ENCODE measurements at places on chromosomes 4 and X. TPM values are rescaled to one million over a fixed set of nuclear protein-coding genes. Genes with fewer than 3 reads are reported as not detected.

AGTR2 gene
- not detected for total RNA-seq

- peak; percentile 62 for DNase-seq
- peaks cover 11% of the 10 kb centered on the region for H3K4me1 ChIP-seq
- peak overlapping the region; percentile 35 for H3K4me3 ChIP-seq
Measured at GRCh38 chrX:68895341-68895755, 66.5 kb downstream of the EFNB1 start.

DNA sequence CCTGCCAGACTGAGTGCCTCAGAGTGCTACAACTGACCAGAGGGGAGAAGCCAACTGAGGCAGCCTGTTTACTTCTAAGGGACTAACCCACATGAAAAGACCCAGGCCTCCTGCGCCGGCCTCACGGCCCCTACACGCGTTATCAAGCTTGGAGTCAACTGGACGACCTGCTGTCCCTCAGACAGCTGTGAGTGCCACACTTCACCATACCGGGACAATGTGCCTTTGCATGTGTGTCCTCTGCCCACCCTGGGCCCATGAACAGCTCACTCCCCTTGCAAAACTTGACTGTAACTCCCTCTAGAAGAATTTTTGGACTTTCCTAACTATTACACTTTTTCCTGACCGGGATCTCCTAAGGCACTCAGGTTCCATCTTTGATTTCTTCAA is 1.8 kb downstream of the NOP14 start:
- H3K27me3 ChIP-seq, result no peaks in the 10 kb centered on the region
- peaks cover 3% of the 10 kb centered on the region for H3K4me1 ChIP-seq
- no peak overlapping the region for H3K27ac ChIP-seq
- H3K36me3 ChIP-seq, result peaks cover 5% of the 10 kb centered on the region
- no peak overlapping the region for H3K4me3 ChIP-seq

DNA sequence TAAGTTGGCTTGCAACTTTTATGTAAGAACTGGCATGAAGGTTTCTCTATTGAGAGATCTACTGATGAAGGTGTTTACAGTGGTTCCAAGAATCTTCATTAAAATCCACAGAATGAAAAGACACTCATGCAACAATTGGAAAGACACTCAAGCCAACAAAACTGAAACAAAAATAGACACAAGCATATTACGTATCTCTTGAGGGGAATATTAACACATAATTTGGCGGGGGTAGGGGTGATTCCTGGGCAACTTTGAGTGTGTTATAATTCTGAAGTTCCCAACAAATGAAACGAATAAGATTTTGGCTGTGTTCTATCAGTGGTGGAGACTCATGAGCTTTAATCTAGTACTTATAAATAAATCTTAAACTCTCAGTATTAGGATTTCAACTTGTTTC is 75.1 kb downstream of the SPATA18 start:
- no peaks in the 10 kb centered on the region for H3K27me3 ChIP-seq
- H3K4me1 ChIP-seq, result no peaks in the 10 kb centered on the region
- DNase-seq, result no peak
- no peak overlapping the region for H3K4me3 ChIP-seq
- no peak overlapping the region for H3K27ac ChIP-seq

DNA sequence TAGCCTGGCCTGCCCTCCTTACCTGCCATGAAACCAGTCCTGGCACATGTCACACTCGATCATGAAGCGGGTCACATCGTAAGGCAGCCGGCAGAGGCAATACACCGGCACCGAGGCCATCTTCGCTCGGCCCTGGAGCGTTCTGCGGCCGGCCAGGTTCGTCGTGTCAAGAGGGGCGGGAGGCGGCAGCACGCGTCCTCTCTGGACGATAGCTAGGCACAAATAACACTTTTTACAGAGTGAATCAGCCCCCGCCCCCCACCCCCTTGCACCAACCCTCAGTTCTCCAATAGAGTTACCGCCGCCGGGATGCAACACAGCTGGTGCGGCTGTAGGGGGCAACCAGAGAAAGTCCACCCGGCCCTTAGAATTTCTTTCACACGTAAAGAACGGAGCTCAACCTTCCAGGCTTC is 1.7 kb downstream of the PHF8 start:
- peak overlapping the region; percentile 95 for H3K27ac ChIP-seq
- H3K4me1 ChIP-seq, result peaks cover 5% of the 10 kb centered on the region
- H3K27me3 ChIP-seq, result no peaks in the 10 kb centered on the region
- no peaks in the 10 kb centered on the region for H3K36me3 ChIP-seq
- DNase-seq, result peak; percentile 33

GRCh38 chrX:85882601-85883000 is 164.8 kb downstream of the CHM start:
- H3K27me3 ChIP-seq, result no peaks in the 10 kb centered on the region
- no peaks in the 10 kb centered on the region for H3K4me1 ChIP-seq
- H3K36me3 ChIP-seq, result no peaks in the 10 kb centered on the region
- H3K27ac ChIP-seq, result no peak overlapping the region

- no peak for DNase-seq
- H3K27ac ChIP-seq, result no peak overlapping the region
- H3K4me3 ChIP-seq, result no peak overlapping the region
- H3K4me1 ChIP-seq, result peaks cover 15% of the 10 kb centered on the region
- no peaks in the 10 kb centered on the region for H3K27me3 ChIP-seq
Measured at GRCh38 chrX:41022566-41022965, 62.7 kb upstream of the USP9X start.

FAT4 gene
- total RNA-seq, result 15.9 TPM

GRCh38 chr4:151850791-151851213 is 90.0 kb upstream of the GATB start:
- DNase-seq, result no peak
- no peaks in the 10 kb centered on the region for H3K36me3 ChIP-seq
- no peak overlapping the region for H3K27ac ChIP-seq
- H3K4me1 ChIP-seq, result no peaks in the 10 kb centered on the region
- no peak overlapping the region for H3K4me3 ChIP-seq

GRCh38 chr4:78629991-78630541 is 78.5 kb downstream of the ANXA3 start:
- no peak overlapping the region for H3K4me3 ChIP-seq
- H3K4me1 ChIP-seq, result peaks cover 17% of the 10 kb centered on the region
- H3K27ac ChIP-seq, result peak overlapping the region; percentile 54
- peak; percentile 54 for DNase-seq
- H3K27me3 ChIP-seq, result no peaks in the 10 kb centered on the region
- H3K36me3 ChIP-seq, result no peaks in the 10 kb centered on the region

NKX1-1 gene
- not detected for total RNA-seq

DNA sequence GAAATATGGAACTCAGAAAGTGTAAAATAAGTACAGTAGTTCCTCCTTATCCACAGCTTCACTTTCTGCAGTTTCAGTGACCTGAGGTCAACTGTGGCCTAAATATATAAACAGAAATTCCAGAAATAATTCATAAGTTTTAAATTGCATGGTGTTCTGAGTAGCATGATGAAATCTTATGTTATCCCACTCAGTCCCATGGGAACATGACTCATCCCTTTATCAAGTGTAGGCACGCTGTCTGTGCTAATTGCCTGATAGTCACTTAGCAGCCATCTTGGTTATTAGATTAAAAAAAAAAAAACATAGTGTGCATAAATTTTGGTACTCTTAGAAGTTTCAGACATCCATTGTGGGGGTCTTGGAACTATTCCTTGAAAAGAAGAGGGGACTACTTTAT is 983.4 kb upstream of the ADGRL3 start:
- no peak overlapping the region for H3K27ac ChIP-seq
- no peaks in the 10 kb centered on the region for H3K27me3 ChIP-seq
- no peaks in the 10 kb centered on the region for H3K4me1 ChIP-seq
- no peaks in the 10 kb centered on the region for H3K36me3 ChIP-seq
- no peak for DNase-seq

GRCh38 chrX:137423241-137423640 is 142.7 kb upstream of the ZIC3 start:
- H3K4me3 ChIP-seq, result no peak overlapping the region
- H3K27me3 ChIP-seq, result peaks cover 46% of the 10 kb centered on the region
- H3K27ac ChIP-seq, result no peak overlapping the region
- DNase-seq, result no peak

DNA sequence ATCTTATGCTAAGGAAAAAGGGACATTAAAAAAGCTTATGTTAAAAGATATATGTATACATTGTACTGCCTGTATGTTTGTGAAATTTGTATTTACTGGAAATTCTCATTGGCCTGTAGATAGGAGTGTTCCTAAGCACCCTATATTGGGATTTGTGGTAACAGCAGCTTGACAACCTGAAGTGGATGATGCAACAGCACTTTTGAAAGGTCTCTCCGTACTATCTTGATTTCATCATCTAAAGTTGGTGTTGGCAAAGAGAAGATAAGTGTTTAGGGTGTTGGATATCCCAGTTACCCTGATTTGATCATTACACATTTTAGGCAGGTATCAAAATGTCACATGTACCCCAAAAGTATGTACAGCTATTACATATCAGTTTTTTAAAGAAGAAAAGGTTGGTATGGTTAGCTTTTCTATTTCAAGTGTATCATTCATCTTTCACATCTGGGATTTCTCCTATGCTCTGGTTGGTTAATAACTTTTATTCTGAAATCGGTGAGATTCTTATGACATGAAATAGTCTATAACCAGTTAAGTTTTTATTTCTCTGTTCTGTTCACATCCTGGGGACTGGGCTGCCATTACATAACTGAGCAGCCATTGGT is 10.3 kb downstream of the HADH start:
- no peak overlapping the region for H3K4me3 ChIP-seq
- no peaks in the 10 kb centered on the region for H3K36me3 ChIP-seq
- H3K27me3 ChIP-seq, result no peaks in the 10 kb centered on the region
- no peak overlapping the region for H3K27ac ChIP-seq
- no peak for DNase-seq

DNA sequence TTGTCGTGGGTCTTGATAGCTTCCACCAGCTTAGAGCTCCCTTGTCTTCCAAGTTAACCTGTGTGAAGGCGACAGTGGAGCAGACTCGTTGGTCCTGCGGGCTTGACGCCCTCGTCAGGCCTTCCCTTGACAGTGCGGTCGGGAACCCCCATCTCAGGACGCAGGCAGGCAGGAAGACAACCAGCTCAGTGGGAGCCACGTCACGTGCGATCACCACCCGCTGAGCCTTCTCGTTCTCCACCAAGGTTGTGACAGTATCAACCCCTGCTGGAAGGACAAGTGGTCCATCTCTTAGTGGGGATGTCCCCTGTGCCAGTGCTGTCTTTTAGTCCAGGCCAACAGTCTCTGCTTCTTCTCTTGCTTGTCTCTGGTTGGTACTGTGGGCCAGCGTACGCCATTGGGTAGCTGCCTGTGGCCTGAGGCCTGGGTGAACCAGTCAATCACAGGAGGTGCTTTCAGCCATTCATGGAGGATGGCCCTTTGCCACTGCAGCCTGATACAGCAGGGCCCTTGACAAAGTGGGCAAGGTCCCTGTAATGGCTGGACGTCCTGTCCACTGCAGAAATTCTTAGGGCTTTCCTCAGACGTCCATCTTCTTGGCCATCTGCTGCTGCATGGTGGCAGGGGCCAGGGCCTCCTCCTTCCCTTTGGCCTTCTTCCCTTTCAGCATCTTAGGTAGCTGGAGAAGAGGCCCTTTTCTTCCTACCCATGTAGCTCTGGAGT is 31.4 kb downstream of the RGS12 start:
- H3K4me1 ChIP-seq, result no peaks in the 10 kb centered on the region
- no peaks in the 10 kb centered on the region for H3K27me3 ChIP-seq
- no peak overlapping the region for H3K27ac ChIP-seq
- H3K36me3 ChIP-seq, result no peaks in the 10 kb centered on the region
- no peak for DNase-seq

DNA sequence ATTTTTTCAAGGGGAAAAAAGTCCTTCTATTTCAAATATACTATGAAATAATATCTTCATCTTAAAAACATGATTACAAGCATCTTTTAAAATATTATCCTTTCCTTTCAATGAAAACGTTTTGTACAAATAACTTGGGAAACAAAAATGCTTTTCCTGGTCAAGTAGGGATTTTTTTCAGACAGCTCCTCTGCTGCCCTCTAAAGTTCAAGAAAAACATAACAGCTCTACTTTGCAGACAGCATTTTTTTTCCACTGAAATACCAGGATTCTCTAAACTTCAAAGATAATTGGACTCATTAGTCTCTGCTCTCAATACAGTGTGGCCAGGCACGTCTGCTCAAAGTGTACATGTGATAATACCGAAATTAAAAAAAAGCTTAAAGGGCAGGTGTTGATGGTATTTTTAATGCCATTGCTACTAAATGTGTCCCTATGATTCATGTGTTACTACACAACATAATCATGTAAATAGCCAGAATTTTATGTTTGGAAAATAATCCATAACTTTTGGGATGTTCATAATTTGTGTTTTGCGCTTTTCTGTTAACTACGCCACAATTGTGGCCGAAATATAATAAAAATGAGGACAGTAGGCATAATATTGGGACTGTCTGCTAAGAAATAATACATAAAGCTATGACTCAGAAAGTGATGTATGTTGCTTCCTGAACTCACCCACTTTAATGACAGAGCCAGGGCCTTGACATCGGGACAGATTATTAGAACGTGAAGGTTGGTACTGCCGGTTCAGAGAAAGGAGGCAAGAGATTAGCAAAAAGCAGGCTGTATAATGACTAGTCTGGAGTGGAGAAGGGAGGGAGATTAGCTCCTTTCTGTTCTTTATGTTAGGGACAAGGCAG is 478.9 kb downstream of the KCNIP4 start:
- no peak overlapping the region for H3K4me3 ChIP-seq
- H3K4me1 ChIP-seq, result no peaks in the 10 kb centered on the region
- H3K36me3 ChIP-seq, result no peaks in the 10 kb centered on the region
- no peaks in the 10 kb centered on the region for H3K27me3 ChIP-seq
- H3K27ac ChIP-seq, result no peak overlapping the region

GRCh38 chr4:113641025-113641431 is 120.5 kb downstream of the CAMK2D start:
- no peaks in the 10 kb centered on the region for H3K36me3 ChIP-seq
- no peak overlapping the region for H3K4me3 ChIP-seq
- peaks cover 50% of the 10 kb centered on the region for H3K4me1 ChIP-seq
- peak overlapping the region; percentile 87 for H3K27ac ChIP-seq
- no peaks in the 10 kb centered on the region for H3K27me3 ChIP-seq
- no peak for DNase-seq

IL2RG gene
- 51.9 TPM for total RNA-seq

DNA sequence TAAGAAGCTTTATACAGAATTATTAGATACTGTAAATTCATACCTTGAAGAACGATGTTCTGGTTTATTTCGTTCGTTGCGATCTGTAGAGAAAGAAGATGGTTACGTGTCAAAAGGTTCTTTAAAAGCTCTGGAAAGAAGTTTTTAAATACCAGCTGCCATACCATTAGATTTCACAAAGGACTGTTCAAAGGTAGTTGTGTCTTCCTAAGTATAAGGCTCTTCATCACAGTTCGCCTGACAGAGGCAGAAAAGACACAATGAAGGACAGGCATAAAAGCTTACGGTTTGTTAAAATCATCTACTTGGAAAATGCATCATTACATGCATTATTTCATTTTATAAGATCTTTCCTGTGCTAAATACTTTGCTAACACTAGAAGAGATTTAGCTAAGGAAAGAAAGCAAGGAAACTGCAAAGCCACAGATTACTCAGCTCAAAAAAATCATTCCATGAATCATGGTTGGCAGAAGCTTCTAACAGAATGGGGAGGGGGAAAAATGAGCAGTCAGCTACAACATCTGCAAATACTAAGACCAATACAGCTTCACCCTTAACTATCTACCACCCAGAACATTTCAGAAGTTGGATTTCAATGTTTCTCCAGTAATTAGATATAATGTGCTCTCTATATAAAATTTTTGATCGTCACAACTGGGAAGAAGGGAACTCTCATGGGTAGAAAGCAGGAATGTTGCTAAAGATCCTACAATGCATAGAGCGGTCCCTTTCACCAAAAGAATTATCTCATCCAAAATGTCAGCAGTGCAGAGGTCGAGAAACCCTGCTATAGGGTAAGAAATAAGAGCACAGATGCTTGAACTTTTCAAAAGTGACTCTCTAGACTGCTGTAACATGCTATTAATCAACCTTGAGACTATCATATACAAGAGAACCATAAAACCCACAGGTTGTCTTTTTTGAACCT is 50.7 kb upstream of the PRSS48 start:
- H3K36me3 ChIP-seq, result no peaks in the 10 kb centered on the region
- H3K4me3 ChIP-seq, result peak overlapping the region; percentile 10
- H3K27ac ChIP-seq, result peak overlapping the region; percentile 74
- H3K4me1 ChIP-seq, result no peaks in the 10 kb centered on the region
- no peaks in the 10 kb centered on the region for H3K27me3 ChIP-seq

Data from transverse colon (tissue), 4 donors.